ENCODE measurements at places on chromosomes 7 and 10. TPM values are rescaled to one million over a fixed set of nuclear protein-coding genes. Genes with fewer than 3 reads are reported as not detected.

- no peak for DNase-seq
These were observed 83.5 kb upstream of the INSIG1 start for GRCh38 chr7:155213955-155214740.

- DNase-seq, result no peak
These were observed 12.4 kb downstream of the NMT2 start for GRCh38 chr10:15155978-15156656.

GRCh38 chr7:32952876-32953275 lies 4.4 kb upstream of the FKBP9 start:
- no peak for DNase-seq

DNA sequence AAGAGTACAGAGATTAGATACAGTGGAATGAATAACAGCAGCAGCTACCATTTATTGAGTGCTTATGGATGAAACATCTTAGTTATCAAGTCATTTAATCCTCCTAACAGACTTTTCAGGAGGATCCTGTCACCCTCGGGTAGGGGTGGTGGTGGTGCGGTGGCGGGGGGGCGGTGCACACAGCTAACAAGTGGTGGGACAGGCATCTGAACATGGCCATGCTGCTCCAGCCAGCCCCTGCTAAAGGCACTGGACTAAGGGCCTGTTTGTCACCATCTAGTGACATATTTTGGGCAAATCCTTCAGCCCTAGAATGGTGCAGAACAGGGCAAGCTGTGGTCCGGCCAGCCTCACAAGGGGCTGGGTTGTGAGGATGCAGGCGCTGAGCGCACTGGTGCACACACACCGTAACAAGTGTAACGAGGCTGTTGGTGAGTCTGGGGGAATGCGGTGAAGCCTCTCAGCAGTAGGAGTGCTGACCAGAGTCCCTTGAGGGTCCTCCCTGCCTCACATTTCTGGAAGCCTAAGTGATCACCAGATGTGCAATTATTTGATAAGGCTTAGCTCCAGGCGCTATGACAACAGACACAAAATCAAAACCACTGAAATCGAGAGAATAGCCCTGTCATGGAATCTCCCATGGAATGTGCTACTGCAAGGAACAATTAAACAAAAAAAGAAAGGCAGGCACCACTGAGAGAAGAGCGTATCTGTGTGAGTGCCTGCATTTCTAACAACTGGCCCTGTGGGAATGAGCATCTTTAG lies 102.2 kb downstream of the RNF216 start:
- DNase-seq, result no peak

DNA sequence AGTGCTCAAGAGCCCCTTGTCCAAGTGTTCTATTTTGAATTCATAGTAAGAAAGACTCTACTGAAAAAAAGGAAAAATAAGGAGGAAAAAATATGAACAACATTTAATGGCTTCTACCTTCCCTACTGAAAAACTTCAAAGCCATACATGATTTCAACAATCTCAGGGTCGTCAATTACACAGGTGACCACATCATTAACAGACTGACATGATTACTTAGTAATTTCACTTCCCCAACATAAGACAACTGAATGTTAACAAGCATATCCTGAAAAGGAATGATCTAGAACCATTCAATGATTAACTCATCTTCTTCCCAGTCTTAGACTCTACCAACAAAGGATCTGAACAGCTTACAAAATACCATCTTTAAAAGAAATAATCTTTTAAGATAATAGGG lies 34.8 kb downstream of the MEOX2 start:
- no peak for DNase-seq

DNA sequence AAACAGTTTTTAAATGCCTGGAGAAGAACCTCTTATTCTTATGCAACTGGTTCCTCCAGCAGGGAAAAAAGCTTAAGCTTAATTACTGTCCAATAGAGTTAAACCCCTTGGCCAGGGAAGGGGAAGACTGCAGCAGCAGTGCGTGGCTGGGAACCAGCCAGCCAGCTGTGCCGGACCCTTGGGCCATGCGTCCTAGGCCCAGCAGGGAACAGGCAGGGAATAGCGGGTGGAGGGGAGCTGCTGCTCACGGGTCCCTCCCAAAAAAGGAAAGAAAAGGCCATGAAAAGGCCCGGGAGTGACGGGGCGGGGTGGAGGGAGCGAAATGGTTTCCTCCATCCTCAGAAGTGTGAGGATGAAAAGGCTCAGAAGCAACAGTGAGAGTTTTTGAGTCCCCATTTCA lies 35.2 kb upstream of the HECW1 start:
- DNase-seq, result no peak

- DNase-seq, result no peak
These were observed 370.2 kb downstream of the PPP1R3A start for GRCh38 chr7:113548561-113548960.

DNA sequence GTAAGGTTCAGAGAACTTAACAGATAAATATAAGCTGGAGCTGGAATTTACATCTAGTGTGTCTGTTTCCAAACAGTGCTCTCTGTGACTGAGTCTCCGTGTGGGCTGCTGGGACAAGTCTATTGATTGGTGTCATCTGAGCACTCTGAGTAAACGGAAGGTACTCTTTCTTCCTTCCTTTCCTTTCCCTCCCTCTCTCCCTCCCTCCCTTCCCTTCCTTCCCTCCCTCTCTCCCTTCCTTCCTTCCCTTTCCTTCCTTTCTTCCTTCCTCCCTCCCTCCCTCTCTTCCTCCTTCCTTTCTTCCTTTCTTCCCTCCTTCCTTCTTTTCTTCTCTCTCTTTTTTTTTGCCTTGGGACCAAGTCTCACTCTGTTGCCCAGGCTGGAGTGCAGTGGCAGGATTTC lies 61.8 kb downstream of the ANKRD61 start:
- no peak for DNase-seq

DNA sequence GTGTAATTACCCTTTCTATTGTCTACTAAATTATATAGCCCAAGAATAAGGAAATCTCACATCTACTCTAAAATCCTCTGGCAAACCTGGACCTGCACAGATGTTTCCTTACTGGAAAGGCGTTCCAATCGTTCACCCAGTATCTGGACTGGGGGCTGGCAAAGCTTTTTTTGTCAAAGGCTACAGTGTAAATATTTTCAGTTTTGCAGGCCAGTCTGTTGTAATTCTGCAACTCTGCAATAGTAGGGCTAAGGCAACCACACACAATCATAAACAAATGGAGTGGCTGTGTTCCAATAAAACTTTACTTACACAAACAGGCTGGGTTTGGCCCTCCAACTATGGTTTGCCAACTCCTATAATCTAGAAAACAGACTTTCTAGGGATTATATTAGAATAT lies 56.2 kb downstream of the GLI3 start:
- DNase-seq, result no peak

The TUBAL3 gene
- total RNA-seq, result 0.22 TPM

The CDK14 gene
- 68.5 TPM for total RNA-seq

The GIMAP5 gene
- not detected for total RNA-seq
